ENCODE measurements at places on chromosomes 2 and 18. TPM values are rescaled to one million over a fixed set of nuclear protein-coding genes. Genes with fewer than 3 reads are reported as not detected.
A peak's percentile ranks its signal among the peaks of the same experiment; 100 is the strongest.

NAGK gene
- total RNA-seq, result 36.3 TPM

GRCh38 chr2:70775141-70775540 lies 7.1 kb upstream of the ADD2 start:
- DNase-seq, result no peak

GRCh38 chr2:191846515-191847476 lies at the start of gene CAVIN2:
Gene CAVIN2 (minus strand): TSS chr2:191847088. CDS start chr2:191846925, 163 bp downstream.
- DNase-seq, result peak; percentile 90

KIF1A gene
- 8.6 TPM for total RNA-seq

GRCh38 chr2:191038241-191038725 lies 24.3 kb upstream of the STAT1 start:
- DNase-seq, result no peak

TRABD2A gene
- total RNA-seq, result 0.36 TPM

DNA sequence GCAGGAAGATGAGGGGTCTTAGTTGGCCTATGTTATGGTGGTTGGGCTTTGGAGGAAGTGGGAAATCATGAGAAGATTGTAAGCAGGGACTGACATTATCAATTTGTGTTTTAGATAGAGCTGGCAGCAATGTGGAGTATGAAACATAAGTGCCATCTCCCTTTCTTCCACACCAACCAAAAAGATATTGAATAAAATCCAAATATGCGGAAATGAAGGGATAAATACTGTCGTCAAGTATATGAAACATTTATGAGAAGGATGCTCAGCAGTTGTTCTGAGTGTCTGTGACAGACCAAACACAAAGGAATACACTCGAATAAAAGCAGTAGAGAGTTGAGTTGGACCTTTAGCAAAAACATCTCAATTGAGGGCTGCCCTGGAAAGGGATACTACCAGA lies 1090.0 kb upstream of the ZEB2 start:
- no peak for DNase-seq

ESPNL gene
- 0.36 TPM for total RNA-seq

- no peak for DNase-seq
Observed at GRCh38 chr2:3741867-3742602, 38.7 kb downstream of the DCDC2C start.
